ENCODE measurements at places on chromosomes 5 and 9.

- no peak for DNase-seq
Observed at GRCh38 chr9:87381050-87381711, 116.5 kb upstream of the DAPK1 start.

DNA sequence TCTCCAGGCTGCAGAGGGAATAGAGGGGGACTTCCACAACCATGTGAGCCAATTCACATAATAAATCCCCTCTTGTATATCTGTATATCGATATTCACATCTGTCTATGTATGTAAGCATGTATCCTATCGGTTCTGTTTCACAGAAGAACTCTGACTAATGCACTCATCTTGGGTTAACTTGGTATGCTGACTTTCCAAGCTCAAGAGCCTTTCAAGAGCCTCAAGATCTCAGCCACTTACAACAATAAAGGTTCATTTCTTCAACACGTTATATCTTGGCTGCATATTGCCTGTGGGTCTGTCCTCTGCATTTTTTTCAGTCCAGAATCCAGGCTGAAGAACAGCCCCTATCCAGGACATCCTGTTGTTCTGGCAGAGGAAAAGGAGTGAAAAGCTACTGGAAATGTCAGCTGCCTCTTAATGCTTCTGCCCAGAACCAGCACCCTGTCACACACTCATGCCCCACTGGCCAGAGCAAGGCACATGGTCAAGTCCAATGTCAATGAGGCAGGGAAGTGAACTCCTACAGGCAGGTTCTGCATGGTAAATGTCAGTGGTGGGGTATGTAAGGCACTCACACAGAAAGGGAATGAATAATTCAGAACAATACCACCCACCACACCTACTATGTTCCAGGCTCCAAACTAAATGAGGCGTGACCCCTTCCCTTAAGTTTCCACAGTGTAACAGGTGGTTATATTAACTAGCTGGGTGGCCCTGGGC, 91.6 kb upstream of the ICE1 start:
- DNase-seq, result no peak

GRCh38 chr5:75828029-75828428, 110.8 kb upstream of the POC5 start:
- no peak for DNase-seq

- no peak for DNase-seq
Observed at GRCh38 chr9:74589576-74589975, 92.4 kb downstream of the RORB start.

DNA sequence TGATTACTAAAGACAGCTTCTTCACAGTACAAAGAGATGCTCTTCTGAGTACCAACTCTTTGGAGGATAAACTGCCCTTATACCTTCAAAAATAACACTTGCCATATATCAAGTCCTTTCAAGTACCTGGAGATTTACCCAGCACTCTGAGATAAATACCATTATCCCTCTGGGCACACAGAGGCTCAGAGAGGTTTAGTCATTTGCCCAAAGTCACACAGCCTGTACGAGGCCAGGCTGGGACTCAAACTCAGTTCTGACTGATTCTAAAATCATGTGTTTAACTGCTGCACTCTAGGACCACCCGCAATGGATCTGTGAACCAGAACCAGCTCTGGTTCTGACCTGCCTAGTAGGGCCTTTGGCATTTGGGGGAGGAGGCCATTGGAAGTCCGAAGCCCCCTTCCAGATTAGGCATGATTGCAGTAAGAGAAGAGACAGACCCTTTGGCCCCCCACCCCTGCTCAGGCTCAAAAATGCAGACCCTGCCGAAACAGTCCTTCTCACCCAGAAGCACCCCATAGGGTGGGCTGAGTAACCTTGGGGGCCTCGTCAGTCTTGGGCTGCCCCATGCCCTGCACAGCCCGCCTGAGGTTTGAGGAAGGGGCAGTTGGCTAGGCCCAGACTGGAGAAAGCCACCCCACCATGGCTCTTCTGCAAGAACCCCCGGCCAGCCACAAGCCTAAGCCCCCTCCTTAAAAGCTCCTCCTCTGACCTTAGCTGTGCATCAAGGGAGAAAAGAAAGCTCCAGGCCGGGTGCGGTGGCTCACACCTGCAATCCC, 32.8 kb upstream of the IL17B start:
- no peak for DNase-seq

DNA sequence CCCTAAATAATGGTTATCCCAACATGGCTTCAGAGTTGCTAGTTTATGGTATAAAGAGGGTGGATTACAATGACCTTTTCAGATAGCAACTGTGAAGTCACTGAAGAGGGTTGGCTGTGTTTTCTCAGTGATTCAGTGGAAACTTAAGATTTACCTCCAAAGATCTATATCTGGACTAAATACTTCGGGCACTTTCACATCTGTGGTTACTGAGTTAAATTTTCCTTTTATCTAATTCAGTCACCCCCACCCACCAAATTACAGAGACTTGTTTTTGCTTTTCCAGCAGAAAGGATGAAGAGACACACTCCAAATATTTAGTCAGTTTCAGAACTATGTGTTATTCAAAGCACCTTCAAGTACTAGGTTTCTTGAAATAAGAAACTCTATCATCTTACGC, 573.2 kb downstream of the CCDC171 start:
- DNase-seq, result no peak

- DNase-seq, result no peak
Observed at GRCh38 chr5:148645527-148645926, 8.8 kb downstream of the HTR4 start.

- DNase-seq, result peak; percentile 25
Observed at GRCh38 chr5:172453986-172454357, 353 bp downstream of the SH3PXD2B start.

DNA sequence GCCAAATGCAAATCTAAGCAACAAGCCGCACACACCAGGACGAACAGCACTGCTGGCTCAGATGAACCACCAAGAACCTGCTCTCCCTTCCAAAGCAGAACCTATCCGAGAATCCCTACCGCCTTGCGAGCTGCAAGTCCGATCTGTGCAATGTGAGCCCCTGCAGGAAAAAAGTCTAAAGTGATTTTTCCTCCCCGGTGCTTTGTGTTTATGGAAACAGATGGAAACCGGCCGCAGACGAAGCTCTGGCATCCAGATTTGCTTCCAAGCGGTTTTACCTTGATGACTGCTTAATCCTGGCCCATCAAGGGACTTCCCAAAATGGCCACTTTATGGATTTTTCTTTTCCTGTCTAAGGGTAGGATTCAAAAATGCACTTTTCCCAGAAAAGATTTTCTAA, 112.5 kb downstream of the VAV2 start:
- no peak for DNase-seq

GRCh38 chr5:135369952-135370351, 29.1 kb downstream of the MACROH2A1 start:
- DNase-seq, result no peak

All from NCI-H524 (cell line).